ENCODE measurements at places on chromosomes 7 and 10.
A peak's percentile ranks its signal among the peaks of the same experiment; 100 is the strongest.

DNA sequence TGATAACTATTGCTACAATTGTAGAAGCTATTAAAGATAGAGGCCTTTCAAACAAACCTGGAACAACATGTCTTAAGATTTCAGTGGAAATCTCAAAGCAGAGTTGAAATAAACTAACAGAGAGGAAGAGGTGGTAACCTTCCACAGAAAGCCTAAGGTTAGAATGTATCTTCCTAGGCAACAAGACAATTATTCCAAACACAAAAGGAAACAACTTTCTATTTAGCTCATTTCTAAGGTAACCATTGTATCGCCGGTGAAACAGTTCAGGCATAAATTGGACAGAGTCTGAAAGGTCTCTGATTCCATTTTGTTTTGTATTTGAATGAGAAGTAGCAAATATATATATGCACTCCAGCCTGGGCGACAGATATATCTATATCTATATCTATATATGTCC lies 30.7 kb upstream of the HYCC1 start:
- DNase-seq: no peak

- DNase-seq: no peak
Observed at GRCh38 chr7:117659531-117660011, 179.7 kb downstream of the CFTR start.

DNA sequence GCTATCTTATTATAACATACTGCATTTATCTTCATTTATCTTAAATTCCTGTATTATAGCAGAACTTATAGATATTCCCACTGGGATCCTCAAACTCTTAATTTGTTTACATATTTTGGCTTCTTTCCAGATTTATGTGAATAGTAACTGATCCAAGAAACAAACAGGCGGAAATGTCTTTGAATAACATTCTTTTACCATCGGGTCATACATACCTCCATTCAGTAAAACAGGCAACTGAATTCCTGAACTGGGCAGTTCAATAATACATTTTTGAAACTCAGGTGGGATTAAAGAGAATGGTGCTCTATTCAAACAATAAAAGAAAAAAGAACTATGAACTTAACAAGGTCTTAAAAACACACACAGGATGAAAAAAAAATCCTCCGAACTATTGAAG lies 337.4 kb downstream of the CRPPA start:
- DNase-seq: no peak

GRCh38 chr7:70027867-70028266 lies 429.6 kb downstream of the AUTS2 start:
- no peak for DNase-seq

DNA sequence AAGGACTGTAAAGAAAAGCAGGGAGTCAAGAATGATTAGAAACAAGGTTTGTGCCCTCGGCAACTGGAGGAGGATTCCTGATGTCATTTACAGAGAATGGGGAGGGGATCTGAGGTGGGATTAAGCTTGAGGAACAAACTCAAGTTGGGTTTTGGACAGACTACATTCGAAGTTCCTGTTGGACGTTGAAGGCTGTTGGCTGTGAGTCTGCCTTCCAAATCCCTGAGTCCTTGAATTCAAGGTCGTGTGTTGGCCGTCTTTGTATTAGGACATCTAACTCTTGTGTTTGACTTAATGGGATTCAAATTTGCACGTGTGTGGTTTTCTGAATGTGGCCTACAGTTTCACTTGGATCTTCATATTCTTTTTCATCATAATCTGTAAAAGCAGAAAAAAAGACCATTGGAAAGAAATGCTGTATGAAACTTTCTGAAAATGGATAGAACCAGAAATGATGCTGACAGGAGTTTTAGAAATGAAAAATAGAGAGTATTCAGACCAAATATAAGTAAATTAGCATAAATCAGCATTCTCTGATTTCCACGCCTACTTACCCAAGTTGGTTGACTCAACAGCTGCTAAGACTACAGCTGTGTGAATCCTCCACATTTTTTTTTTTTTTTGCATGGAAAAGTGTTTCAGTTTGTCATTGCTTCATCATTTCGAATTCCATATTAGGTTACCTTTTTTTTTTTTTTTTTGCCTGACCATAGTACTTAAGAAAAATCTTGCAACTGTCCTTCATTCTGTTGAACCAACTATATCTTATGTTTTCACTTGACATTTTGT lies 94.8 kb downstream of the KIAA1217 start:
- no peak for DNase-seq

GRCh38 chr10:86958116-86958900 lies at the start of gene SNCG:
TSS of gene SNCG (plus strand) at chr10:86958599. CDS start at chr10:86958698, 99 bp downstream.
- DNase-seq: peak; percentile 62

GRCh38 chr10:36450380-36450779 lies 675.0 kb upstream of the ANKRD30A start:
- no peak for DNase-seq

- DNase-seq: no peak
Observed at GRCh38 chr7:31775556-31775955, 88.5 kb downstream of the PPP1R17 start.

GRCh38 chr10:82068501-82068900 lies 193.5 kb downstream of the NRG3 start:
- DNase-seq: no peak

GRCh38 chr10:118955951-118956801 lies 73.3 kb upstream of the NANOS1 start:
- no peak for DNase-seq

GRCh38 chr7:113093561-113093960 lies 6.9 kb upstream of the GPR85 start:
- no peak for DNase-seq

DNA sequence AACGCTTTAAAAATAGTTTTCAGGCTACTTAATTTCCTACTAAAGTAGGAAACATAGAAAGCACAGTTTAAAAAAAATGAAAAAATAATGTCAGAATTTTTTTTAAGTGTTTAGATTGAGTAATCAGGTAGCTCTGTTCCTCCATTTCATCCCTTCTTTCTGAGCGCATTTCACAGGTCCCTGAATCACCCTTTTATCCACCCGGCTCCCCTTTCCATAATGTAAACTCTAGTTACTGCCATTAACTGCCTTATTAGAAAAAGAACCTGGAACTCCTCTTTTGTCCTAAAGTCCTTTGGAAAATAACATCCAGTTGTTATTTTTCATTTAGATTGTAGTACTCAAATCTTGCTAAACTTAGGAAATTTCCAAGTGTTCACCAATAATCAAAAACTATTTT lies 5.8 kb downstream of the KCND2 start:
- DNase-seq: no peak

DNA sequence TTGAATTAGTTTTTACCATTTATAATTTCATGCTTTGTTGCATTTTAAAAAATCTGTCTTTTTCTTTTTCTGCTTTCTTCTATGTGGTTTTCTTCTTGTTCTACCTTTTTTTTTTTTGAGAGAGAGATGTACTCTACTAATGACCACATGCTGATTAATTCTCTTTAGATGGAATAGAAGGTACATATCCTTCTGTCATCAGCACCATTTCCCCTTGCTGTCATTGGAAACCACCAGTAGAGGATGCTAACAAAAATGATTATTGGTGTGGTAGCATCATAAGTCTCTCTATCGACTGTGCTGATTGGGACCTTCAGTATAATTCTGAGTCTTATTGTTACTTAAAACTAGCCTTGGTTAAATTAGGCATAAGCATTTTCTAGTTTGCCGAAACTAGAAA lies 3.6 kb downstream of the ZEB1 start:
- DNase-seq: no peak

DNA sequence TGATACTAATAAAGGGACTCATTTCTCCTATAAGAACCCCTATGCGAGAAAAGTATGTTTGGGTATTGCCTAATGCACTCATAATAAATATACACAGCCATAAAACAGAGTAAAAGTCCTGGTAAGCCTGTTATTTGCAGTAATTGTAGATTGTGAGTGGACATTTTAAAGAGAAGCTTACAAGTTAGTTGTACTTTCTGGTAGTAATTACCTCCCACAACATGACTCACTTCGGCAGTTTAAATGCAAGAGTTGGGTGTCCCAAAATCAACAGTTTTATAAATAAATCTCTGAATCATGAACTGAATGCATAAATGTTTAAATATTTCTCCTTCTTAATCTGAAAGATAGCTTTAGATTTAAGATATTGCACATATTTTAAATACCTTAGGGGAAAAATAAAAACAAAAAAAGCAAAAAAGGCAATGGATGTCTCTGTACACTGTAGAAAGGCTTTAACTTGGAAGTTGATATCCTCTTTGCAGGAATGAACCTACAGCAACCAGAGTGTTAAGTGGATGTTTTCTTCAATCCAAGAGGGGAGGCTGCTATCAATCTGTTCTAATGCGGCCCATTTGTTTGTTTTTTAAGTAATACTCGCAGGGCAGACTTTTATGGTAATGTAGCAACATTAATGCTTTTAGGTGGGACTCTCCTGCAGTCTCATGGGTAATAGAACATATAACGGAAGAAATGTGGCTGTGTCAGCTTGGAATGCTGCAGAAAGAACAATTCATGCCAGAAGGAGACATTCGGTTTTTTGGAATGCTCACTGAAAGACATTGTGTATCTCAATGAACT lies 57.3 kb upstream of the ZEB1 start:
- DNase-seq: no peak

GRCh38 chr7:111104710-111105109 lies 13.8 kb downstream of the LRRN3 start:
- DNase-seq: no peak

- no peak for DNase-seq
Observed at GRCh38 chr7:82677493-82677892, 233.9 kb upstream of the CACNA2D1 start.

DNA sequence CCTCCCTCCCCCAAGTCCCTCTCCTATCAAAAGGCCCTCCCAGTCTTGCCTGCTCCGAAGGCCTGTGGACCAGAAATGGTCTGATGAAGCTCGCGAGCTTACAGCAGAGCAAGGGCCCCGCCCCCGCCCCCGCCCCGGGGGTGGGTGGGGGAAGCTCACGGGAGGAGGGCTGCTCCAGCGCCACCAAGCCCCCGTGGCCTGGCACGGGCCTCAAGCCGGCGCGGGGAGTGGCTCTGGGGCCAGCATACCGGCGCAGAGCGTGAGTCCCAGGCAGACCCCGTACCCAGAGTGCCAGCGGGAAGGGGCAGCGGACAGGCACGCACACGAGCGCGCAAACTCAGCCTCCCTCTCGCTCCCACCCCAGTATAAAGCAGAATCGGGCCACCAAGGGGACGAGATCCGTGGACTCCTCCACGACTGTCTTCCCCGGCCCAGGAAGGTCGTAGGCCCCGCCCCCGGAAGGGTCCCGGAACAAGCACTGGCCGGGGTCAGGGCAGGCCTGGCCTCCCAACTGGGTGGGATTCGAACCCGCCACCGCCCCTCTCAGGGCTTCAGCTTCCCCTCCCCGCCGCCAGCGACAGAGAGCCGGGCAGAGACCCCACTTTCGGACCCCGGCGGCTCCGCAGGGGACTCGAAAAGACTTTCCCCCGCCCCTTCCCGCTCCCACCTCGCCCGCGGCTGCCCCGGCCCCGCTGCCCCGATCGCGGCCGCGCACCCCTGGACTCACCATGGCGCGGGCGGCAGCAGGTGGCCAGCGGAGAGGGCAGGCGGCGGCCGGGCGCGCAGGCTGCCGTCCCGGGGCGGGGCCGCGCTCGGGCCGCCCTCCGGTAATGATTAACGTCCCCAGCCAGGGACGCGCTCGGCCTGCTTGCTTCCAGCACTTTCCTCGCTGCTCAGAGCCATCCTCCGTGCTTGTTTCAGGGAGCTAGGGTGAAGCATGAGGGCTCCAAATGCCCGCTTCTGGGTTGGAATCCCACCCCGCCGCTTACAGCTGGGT lies at the start of gene PCBD1:
PCBD1 (minus strand) TSS at position 762 of the 997 bp plus-strand sequence; CDS start at position 730, 32 bp downstream.
- DNase-seq: peak; percentile 79

DNA sequence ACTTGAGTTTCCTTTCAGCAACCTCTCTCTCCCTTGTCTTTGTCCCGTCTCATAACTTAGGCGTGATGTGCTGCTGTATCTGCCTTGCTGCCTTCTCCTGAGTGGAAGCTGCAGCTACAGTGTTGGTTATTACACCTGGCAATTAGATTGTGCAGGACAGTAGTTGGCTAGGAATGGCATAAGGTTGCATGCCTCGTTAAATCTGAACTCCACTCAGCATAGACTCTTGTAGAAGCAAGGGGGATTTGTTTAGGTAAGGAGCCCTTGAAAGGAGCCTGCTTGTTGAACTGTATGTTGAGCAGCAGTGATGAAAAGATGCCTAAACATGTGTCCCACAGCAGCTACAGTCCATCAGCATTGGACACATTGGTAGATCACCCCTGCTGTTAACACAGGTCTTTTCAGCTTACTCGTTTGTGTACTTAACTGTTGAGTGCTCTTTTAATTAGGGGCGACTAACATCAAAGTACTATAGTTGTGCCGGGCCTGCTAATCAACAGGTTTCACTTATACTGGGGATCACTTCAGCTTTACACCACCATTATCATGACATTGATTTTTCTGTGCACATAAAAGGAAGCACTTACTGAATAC lies 225.0 kb downstream of the AUTS2 start:
- DNase-seq: no peak

DNA sequence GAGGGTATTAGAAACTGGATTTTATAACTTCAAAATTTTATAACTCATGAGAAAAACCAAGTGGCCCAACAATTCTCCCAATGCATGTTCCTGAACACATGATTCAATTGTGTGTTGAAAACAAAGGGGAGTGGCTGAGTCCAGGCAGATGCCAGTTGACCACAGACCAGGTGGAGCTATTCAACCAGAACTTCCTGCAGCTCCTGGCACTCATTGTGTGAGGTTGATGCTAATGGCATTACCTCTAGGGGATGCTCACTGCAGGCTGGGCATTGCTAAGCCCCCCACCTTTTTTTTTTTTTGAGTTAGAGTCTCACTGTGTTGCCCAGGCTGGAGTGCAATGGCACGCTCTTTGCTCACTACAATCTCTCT lies 20.3 kb downstream of the MYOF start:
- DNase-seq: no peak

DNA sequence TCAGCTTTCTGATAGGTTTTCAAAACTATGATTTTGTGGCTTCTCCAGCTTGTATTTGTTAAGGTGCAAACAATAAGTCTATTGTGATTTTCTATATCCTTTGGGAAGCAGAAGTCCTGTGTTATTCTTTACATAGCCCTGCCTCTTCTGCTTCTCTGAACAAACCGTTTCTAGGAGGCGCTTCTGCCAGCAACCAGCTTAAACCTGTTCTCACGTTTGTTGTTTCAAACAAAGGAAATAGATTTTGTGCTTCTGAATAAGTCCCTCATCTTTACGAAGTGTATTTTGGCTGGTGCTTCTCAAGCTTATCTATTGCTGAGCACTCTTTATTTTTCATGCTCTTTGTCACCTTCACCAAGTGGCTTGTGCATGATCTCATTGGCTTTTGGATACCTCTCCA lies 61.0 kb downstream of the VTI1A start:
- DNase-seq: no peak
